WTC11 (cell line): ENCODE measurements at places on chromosomes 7 and 10.
A peak's percentile ranks its signal among the peaks of the same experiment; 100 is the strongest.

GRCh38 chr10:74081192-74081803, 69.3 kb downstream of the AP3M1 start:
- peak; percentile 40 for DNase-seq

DNA sequence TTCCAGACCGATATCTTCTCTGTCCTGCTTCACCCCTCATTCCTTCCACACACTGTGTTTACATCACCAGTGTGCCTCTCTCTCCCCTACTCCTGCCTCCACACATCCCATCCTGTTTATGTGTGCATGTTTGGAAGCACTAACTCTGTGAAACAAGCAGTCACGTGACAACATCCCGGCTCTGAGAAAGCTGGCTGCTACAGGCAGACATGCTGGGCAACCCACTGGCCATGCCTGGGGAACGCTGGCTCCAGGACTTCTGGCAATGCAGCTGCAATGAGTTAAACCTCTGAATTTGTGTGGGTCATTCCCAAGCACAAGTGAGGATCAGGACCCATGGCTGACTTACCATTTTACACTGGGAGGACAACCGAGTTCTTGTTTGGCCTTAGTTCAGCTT, 74.0 kb downstream of the WNT2 start:
- DNase-seq, result no peak

DNA sequence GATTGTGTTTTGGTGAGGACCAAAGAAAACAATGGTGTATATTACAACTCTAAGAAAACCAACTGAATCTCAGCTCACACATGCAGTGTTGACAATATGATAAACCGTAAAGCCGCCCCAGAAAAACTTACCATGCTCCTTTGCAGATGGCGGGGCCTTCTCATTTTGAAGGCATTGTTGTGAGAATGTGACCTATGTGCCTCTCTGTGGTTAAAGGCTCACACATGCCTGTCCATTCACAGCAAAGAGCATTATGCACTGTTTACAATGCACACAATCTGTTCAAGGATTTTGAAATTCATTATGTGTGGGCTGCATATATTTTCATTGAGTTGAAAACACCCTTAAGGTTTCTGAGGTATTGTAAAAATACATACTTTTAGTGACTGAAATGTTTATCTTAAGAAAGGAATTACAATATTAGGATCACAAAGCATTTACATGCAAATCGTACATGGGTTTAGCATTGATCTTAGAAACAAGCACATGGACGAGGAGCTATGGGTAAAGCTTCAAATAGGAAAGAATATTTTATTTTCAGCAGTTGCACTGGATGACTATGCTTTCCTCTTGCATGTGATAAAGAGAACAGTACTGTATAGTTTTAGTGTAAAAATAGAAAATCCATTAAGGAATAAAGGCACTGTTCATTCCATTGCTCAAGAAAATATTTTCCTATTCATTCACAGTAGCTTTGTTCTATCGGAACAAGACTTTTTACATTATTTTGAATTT, 334.3 kb downstream of the ARL4A start:
- DNase-seq, result no peak

- no peak for DNase-seq
These were observed 73.2 kb downstream of the TNS3 start for GRCh38 chr7:47508389-47509380.

DNA sequence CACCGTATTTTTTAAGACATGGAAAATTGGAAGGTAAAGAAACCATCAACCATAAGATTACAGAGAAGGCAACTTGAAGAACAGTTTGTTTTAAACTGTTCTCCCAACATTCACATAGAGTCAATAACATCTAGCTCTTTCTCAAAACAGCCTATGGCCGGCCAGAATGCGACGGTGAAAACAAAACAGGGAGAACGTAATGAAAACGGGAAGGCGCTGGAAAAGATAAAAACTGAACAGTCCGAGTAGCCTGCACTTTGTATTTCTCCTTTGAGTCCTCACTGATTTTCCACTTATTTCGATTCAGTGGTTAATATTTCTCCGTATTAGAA, 637 bp downstream of the MICU1 start:
- DNase-seq, result no peak

- no peak for DNase-seq
These were observed 147.9 kb downstream of the PFKFB3 start for GRCh38 chr10:6350609-6351008.

DNA sequence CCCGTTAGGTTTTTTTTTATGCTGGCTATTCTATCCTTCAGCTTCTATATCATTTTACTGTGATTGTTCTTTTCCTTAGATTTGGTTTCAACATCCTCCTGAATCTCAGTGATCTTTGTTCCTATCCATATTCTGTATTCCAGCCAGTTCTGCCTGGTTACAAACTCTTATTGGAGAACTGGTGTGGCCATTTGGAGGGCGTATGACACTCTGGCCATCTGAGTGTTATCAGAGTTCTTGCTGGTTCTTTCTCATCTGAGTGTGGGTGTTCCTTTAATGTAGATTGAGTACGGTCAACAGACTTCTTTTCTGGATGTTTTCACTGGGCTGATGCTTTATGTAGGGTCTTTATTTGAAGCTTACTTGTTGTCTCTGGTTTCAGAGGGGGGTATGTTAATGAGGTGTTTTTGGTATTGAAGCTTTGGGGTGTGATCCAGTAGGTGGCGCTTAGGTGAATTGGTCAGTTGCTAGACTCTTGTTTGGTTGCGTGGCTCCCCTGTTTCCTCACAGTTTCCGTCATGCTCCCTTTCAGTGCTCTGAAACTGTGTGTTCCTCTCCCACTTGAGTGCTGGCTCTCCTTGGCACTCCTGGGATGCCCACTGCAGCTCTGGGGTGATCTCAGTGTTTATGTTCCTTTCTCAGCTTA, 80.7 kb downstream of the FANK1 start:
- DNase-seq, result peak; percentile 35
